ENCODE measurements at places on chromosomes 7 and 10.

DNA sequence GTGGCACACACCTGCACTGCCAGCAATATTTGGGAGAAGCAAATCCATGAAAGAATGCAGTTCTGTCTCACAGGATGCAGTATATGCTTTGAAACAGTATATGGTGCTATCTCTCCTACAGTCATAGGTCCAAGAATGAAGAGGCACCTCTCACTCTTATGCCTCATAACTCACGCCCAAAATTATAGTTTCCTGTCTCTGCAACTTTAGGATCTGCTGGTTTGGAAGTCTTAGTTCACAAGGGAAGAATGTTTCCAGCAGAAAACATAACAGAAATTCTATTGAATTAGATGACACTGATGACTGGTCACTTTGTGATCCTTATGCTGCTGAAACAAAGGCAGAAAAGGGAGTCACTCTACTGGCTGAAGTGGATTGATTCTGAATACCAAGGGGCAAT is 5.7 kb downstream of the C10orf67 start:
- no peak for DNase-seq

- DNase-seq: no peak
Measured at GRCh38 chr10:89403043-89403442, 10.6 kb downstream of the IFIT1 start.

DNA sequence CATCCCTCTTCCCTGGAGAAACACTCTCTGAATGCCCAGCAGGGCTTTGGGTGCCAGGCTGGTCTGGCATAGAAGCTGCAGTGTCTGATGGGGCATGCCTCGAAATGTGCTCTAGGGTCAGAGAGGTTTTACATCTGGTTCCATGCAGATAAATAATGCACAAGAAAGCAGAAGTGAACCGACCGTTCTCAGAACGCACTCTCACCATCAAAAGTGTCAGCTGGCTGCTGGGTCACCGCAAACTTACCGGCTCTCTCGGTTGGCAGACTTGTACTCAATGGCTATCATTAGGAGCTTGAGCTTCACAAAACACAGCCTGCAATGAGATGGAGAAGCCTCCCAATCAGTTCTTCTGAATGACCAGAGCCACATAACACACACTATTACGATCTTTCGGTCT is 610.0 kb downstream of the KCNMA1 start:
- no peak for DNase-seq

- no peak for DNase-seq
Measured at GRCh38 chr7:16698200-16698905, 52.4 kb downstream of the BZW2 start.

DNA sequence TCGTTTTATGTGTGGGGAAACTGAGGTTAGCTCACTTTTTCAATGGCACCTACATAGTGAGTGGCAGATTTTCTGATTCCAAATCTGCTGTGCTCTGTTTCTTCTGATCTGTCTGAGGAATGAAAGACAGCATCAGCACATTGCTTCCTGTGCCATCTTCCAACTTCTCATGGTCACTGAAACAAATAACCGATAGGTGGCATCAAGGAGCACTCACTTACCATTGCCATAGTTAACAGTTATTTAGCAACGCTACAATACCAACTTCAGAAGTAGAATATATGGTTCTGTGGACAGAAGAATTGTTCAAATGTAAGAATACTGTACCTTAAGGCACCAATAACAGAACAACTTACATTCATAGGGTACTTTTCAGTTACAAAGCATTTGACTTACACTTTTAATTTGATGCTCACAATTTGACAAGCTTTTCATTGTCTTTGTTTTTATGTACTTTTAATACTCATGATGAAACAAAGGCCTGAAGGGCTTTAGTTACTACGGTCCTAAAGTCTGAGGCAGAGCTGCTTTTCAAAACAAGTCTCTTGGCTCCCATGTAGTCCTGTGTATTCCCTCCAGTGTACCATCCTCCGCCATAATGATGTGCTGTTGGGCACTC is 228.9 kb upstream of the TCF7L2 start:
- DNase-seq: peak; percentile 32

DNA sequence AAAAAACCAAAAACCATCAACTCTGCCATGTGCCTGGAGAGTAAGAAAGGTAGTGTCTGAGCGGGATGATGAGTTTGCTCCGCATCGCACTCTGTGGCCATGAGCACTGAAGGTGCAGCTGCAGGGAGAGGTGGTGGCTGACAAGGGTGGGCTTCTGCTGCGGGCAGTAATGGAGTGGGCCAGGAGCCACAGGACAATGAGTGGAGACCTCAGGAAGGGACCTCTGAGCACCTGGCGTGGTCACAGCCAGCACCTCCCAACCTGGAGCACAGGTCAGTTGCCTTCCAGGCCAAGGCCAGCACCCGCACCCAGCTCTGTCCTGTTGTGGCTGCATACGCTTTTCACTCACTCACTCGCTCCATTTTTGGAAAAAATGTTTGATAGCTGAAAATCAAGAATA is 115.5 kb downstream of the ANKRD61 start:
- DNase-seq: no peak

GRCh38 chr10:129955601-129956285 is 8.3 kb downstream of the EBF3 start:
- no peak for DNase-seq

- DNase-seq: peak; percentile 32
Measured at GRCh38 chr7:2116989-2117591, 115.7 kb downstream of the MAD1L1 start.

GRCh38 chr10:127081851-127082345 is 114.5 kb downstream of the INSYN2A start:
- DNase-seq: no peak

DNA sequence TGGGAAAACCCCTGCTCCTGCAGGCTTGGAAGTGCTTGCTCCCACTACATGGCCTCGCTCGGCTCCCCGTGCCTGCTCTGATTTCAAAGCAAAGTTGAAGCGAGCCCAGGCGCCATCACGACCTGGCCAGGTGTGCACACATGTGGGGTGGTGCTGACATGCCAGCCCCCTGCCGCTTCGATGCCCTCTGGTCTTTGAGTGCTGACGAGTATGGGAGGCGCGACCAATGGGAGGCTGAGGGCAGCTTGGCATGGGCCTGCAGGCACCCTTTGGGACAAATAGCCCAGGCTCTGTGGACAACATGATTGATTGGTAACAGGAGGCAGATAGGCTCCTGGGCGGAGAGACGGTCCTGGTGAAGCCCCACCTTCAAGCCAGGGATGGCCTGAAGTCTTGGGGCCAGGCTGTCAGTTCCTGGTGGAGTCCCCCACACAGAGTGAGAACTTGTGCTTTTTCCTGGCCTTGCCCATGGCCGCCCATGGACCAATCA is 252.4 kb upstream of the SEMA3A start:
- no peak for DNase-seq

DNA sequence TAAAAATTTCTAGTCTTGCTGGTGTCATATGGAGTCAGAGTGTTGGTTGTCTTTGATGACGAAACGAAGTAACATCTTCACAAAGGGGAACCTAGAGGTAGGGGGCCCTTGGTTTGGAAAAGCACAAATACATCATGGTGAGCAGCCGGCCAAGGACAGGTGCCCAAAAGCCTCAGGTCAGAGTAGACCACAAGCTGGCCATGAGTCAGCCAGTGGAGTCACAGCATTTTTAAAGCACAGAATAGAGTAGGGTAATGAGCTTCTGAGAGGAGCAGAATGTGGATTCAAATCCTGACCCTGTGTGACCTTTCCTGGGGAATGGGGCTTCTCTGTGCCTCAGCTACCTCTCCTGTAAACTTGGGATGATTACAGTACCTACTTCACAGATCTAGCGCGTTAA is 5.3 kb downstream of the CAMK2B start:
- no peak for DNase-seq

GRCh38 chr10:14500172-14500765 is 169.5 kb upstream of the FRMD4A start:
- no peak for DNase-seq

DNA sequence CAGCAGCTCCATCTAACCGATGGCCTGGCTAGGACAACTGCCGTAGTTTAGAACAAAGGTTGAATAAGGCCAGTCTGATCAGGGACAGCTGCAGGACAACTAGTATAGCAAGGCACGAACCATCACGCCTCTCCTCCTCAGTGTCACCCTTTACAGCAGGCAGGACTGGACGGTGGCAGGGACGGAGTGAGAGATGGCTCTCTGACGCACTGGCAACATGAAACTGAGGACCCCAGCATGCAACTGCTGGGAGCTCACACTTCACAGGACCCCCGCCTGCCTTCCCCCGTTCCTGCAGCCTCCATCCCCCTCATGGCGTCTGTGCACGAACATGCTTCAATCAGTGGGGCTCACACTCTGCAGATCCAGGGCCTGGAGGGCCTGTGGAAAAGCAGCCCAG is 53.7 kb downstream of the ZRANB1 start:
- DNase-seq: no peak

GRCh38 chr7:152419473-152420429 is 16.1 kb downstream of the KMT2C start:
- DNase-seq: no peak

DNA sequence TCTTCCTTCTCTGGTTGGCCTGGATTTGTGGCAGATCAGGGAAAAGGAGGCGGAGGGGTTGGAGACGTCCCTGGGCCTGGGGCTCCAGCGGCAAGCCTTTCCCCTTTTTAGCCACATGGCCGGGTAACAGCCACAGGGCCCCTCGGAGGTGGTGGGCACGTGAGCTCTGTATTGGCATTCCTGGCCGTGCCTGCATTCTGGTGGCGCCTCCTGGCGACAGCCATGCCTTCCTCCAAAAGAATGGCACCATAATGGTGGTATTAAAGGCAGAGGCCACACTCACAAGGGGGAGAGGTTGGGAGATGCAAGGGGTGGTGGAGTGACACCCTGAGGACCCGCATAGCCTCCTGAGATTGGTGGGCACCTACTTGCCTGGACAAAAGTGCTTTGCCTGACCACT is 3.0 kb upstream of the AQP1 start:
- no peak for DNase-seq

- DNase-seq: peak; percentile 6
Measured at GRCh38 chr7:110790992-110791391, 299.9 kb upstream of the LRRN3 start.

DNA sequence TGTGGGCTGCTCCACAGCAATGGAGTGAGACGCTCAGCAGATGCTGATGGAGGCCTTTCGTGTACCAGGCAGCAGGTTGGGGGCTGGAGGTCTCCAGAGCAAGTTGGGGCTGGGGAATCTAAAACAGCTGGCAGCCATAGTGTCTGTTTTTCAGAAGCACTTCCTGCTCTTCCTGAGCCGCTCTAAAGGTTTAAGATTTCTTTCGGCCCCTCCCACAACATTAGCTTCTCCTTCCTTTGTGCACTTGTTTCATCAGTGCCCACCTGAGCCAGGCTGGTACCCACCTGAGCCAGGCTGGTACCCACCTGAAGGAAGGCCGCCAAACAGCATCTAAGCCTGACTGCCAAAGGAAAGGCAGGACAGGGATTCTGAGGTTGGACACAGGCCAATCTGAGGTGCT is 18.4 kb upstream of the WAPL start:
- no peak for DNase-seq

- DNase-seq: no peak
Measured at GRCh38 chr7:134552105-134552504, 3.2 kb downstream of the AKR1B15 start.

DNA sequence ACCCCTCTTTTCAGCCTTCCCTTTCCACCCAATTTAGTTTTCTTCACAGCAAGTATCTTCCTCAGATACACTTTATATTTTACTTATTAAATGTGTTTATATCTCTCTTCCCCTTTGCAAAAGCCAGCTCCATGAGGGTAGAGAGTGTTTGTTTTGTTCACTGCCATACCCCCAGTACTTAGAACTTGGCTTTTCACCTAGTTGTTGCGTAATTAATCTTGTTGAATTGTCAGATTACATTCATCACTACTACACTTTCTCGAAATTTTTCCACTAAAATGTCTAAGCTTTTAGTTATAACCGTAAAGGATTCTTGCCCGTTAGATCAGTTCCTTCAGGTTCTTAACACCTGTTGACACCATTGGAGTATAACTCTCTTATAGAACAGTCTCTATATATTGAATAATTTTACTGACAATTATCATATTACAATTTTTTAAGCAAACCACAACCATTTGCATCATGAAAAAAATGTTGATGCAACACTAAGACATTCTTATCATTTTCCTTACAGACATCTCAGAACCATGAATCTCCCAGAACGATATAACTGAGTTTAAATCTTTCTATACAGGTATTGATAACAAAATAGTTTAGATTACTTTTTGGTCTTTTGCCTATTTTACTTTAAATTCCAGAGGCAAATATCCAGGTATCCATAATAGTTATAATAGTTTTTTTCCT is 29.9 kb downstream of the VWDE start:
- no peak for DNase-seq

- no peak for DNase-seq
Measured at GRCh38 chr7:137694405-137694804, 152.4 kb downstream of the DGKI start.

- no peak for DNase-seq
Measured at GRCh38 chr10:27911539-27911938, 87.3 kb downstream of the ODAD2 start.

- DNase-seq: peak; percentile 68
Measured at GRCh38 chr10:68348265-68348741, 15.6 kb upstream of the PBLD start.

DNA sequence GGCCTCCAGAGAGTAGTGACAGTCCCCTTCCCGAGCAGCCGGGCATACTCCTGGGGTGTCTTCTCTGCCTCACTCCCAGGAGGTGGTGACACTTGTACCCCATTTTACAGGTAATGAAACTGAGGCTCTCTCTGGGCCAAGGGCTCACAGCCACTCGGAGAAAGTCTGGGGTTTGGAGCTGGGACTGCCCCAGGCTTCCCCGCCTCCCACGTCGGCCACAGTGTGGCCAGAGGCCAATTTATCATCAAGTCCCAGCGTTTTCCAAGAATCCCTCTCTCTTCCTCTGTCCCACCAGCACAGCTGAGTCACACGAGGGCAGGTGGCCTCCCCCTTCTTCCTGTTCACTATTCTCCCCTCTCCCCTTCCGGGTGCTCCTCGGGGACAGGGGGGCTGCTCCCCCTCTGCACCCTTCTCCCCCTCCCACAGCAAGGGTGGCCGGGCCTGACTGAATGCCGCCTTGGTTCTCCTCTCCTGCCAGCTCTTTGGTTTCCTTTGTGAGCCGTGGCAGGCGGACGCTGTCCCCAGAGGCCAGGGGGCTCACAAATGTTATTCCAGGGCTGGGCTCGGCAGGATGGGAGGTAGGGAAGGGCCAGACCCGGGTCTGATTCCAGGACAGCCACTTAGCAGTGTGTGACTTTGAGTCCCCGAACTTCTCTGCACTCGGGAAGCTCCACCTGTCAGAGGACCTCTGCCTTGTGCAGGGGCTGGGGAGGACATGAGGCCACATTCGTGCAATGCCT is 17.7 kb downstream of the CLIP2 start:
- DNase-seq: peak; percentile 89

- peak; percentile 80 for DNase-seq
Measured at GRCh38 chr10:67884842-67885670, 600 bp downstream of the SIRT1 start.

Measured in AG20443 (cell line).